A549 treated with CpdA at 1 μM for 4 hours (cell line): ENCODE measurements at places on chromosomes 7 and 10. TPM values are rescaled to one million over a fixed set of nuclear protein-coding genes. Genes with fewer than 3 reads are reported as not detected.

The ADAM12 gene
- 3.8 to 5.7 TPM (median 4.3 TPM) in 5 replicates for total RNA-seq

The CROT gene
- 7.1 to 9.9 TPM (median 7.6 TPM) in 5 replicates for total RNA-seq

The GHRHR gene
- total RNA-seq: not detected in 5 replicates

The SKIDA1 gene
- 0.85 to 1.6 TPM (median 1.5 TPM) in 5 replicates for total RNA-seq

The CCDC172 gene
- not detected in 5 replicates for total RNA-seq

The IFIT1B gene
- not detected in 5 replicates for total RNA-seq

The MRPS33 gene
- total RNA-seq: 112 to 124 TPM (median 119 TPM) in 5 replicates

The STEAP2 gene
- 3.8 to 4.9 TPM (median 4.5 TPM) in 5 replicates for total RNA-seq

The VAX1 gene
- total RNA-seq: 1.1 to 1.5 TPM (median 1.4 TPM) in 5 replicates

The IL6 gene
- total RNA-seq: 1.4 to 7.2 TPM (median 2.4 TPM) in 5 replicates

The MUC12 gene
- 15.7 to 22.4 TPM (median 18.7 TPM) in 5 replicates for total RNA-seq

The CYP2E1 gene
- total RNA-seq: 0.09 to 0.22 TPM (median 0.20 TPM) in 4 of 5 replicates, not detected in the other

The MKRN1 gene
- total RNA-seq: 54.2 to 68.6 TPM (median 56.8 TPM) in 5 replicates

The PAPOLB gene
- total RNA-seq: not detected in 5 replicates

The LIMK1 gene
- total RNA-seq: 34.0 to 39.9 TPM (median 36.5 TPM) in 5 replicates

The TMEM72 gene
- not detected in 5 replicates for total RNA-seq

The GBX1 gene
- total RNA-seq: not detected in 5 replicates
